Stimulated activated CD4-positive, alpha-beta T cell treated with anti-CD3 and anti-CD28 coated beads, Interleukin-12 subunit alpha, Interleukin-12 subunit beta, amount 100 ng/mL, for 4 hours (primary cell): ENCODE measurements at places on chromosomes 4 and X.

GRCh38 chrX:97311066-97311778 lies 427.5 kb downstream of the RPA4 start:
- no peak for DNase-seq

GRCh38 chr4:126405369-126405982 lies 1090.7 kb downstream of the FAT4 start:
- no peak for DNase-seq

DNA sequence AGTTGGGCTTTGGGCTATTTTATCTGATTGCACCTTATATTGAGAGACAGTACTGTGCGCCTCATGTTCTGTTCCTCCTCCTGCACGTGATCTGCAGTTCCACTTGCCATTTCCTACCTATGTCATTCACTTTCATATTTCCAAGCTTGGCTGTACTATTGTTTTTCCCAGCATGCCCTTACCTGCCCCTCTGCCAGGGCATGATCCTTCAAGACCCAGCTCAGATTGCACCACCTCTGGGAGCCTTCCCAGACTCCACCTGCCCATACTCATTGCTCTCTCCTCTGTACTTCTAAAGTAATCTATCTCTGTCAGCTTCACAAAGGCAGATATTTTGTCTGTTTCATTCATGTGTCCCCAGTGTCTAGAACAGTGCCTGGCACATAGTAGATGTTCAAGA lies 11.6 kb downstream of the SLC25A5 start:
- DNase-seq: no peak

DNA sequence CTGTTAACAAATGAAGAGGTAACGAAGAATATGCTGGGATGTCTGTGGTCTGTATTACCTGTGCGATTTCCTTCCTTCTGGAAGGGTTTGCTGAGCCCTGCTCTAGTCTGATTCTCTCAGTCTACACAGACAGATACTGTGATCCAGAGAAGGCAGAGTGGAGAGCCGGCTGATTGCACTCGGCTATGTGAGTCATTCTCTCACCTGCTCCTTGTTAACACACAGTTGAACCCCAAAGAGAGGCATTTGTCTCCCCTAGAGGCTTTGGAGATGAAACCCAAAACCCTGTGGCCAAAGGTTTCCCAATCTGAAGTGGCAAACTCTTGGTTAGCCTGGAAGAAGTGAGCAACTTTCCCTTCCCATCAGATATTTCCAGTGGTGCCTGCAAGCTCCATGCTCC lies 78.1 kb upstream of the GPC4 start:
- no peak for DNase-seq

DNA sequence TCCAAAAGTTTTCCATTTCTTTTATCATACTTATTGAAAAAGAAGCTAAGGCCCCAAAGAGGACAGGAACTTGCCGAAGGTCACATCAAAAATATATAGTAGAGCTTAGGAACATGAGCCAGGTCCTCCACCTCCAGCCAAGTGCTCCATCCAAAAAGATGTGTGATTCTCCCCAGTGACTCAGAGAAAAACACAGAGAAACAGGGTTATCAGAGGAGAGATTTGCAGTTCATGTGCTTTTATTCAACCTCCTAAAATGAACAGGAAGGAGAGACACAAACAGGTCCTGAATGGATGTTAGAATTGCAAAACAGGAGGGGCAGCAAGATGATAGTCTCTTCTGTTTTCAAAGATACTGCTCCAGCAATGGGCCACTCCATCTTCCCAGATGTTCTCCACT lies 19.6 kb upstream of the FGF16 start:
- no peak for DNase-seq

GRCh38 chr4:43332052-43332425 lies 439.5 kb downstream of the GRXCR1 start:
- no peak for DNase-seq

DNA sequence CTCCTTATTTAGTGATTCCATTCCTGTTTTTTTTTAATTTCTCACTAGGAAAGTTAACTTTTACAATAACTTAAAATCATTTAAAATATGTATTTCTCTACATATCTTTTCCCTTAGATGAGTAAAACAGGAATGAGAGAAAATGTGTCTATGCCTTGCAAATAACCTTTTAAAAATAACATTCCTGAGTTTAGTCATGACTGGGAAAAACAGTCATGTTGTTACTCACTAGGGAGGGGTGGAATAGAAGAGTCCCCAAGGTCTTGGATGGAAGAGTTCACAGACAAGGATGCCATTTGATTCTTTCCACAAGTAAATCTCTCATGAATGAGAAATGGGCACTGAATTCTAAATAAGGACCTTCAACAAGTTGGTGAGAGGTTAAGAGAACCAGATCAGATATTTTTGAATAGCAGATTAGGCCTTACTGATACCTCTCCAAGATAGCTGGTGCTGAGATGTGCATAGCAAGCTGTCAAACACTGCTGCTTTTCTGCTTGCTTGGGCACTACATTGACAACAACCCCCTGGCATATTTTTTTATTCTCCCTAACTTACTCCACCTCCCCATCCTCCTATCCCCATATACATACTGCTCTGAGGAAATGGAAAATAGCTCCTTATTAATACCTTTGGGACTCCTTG lies 25.1 kb downstream of the UGDH start:
- no peak for DNase-seq

GRCh38 chr4:135934026-135934425 lies 1598.3 kb downstream of the PCDH18 start:
- DNase-seq: no peak

GRCh38 chr4:142336251-142336934 lies 509.7 kb downstream of the INPP4B start:
- no peak for DNase-seq

DNA sequence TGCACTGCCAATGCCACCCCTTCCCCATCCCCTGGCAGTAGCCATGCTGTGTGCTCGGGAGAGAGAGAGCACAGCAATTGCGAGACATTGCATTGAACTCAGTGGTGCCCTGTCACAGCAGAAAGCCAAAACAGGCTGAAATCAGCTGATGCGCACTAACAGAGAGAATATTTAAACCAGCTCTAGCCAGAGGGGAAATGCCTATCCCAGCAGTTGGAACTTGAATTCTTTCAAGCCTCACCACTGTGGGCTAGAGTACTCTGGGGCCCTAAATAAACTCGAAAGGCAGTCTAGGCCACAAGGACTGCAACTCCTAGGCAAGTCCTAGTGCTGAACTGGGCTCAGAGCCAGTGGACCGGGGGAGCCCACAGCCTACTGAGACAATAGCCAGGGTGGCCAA lies 17.7 kb upstream of the RP2 start:
- DNase-seq: no peak

DNA sequence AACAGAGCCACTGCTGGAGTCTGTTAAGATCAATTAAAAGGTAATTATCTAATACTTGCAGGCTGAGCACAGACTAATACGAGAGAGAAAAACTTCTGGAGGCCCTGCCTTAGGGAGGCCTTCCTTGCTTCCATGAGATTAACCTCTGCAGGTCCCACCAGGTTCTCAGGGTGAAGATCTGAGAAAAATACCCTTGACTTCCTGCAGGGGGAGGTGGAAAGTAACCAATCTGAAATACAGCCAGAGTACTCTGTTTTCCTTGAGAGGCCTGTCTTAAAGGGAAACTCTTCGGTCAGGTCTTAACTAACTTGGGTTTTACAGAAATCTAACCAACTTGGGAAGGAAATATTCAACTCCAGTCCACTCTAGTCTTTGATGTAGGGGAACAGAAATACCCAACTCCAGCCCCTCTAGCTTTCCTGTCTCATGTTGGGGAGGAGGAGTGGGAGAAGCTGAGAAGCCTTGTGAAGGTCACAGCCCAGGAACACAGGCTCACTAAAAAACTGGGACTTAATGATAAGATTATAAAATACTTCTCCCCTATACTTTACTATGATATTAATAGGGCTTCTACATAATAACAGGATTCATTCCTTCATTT lies 77.1 kb downstream of the TBCK start:
- no peak for DNase-seq

- no peak for DNase-seq
These were observed 101.4 kb upstream of the SLITRK2 start for GRCh38 chrX:145716226-145716625.

DNA sequence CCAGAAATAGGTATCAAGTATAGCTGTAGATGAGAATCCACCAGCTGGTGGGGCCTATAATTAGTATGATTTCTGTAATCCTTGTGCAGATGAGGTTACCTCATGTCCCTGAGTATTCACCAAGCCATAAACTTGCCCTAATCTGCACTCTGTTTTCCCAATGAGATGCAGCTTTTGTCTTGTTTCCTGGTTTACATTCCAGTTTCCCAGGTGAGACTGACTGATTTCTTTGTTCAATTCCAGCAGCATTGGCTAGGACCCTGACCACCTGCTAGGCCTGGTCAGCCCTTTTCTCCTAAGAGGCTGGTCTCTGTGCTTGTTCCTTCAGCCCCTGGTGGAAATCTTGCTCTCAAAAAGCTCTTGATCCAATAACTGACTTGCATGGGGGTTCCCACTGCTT lies 44.6 kb downstream of the GABRB1 start:
- no peak for DNase-seq

GRCh38 chr4:91914176-91914804 lies 389.5 kb upstream of the GRID2 start:
- DNase-seq: no peak
